ENCODE measurements at places on chromosomes 11 and 22.

DNA sequence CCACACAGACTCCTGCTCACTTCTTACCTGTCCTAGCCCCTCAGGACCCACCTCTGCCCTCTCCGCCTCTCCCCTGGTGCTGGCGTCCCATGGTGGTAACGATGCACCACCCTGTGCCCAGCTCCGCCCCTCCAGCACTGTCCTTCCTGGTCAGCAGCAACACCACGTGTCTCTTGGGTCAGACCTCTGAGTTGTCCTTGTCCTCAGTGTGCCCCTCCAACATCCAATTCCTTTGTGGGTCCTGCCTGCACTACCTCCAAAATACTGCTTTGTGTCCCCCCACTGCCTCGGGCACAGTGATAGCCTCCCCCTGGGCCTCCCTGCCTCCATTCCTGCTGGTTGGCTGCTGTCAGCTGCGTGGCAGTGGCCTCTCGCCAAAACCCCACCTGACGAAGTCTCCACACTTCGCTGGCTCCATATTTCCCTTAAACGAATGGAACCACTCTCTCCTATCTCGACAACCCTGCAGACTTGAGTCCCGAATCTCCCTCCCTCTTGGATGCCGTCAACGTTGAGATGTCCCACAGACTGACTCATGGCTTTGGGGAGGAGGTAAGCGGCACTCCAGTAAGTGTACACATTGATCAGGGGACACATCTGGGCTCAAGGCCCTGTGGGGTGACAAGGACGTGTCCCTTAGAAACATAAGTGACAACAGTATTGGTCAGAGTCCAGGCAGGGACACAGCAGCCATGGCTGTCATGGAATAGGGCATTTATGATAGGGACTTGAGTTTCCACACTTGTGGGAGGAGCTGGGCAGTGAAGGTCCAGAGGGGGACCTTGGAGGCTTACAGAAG, 42.8 kb downstream of the SHISAL1 start:
- DNase-seq = no peak

- no peak for DNase-seq
Observed at GRCh38 chr22:22685586-22685985, 41.2 kb downstream of the GGTLC2 start.

DNA sequence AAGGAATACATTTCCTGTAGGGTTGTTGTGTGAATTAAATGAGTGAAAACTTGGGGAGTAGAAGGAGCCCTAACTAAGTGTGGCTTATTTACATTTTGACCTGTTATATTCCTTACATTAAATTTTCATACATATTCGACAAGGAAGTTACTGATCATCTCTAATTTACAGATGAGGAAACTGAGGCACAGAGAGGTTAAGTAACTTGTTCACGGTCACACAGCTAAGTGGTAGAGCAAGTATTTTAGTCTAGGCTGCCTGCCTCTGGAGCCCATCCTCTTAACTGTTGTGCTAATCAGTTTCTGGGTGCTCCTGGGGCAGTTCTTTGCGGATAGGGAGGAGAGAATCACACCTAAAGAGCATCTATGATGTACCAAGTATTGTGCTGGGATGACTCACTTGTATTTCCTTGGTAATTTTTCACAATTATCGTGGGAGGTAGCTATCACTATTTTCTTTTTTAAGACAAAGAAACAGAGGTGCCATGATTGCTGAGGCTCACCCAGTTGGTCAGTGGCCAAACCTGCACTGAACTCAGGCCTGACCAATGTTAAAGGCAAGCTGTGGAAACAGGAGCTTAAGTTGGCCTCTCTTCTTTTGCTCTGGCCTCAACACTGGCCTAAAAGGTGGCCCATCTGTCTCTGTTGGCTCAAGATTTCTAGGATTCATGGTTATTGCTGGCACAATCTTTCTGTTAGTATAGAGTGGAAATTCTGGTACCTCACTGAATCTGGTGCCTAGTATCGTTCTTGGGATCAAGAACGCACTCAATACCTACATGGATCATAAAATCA, 2.9 kb upstream of the ELF5 start:
- no peak for DNase-seq

GRCh38 chr11:2928605-2929530, at the start of gene PHLDA2:
Gene PHLDA2 (minus strand): TSS chr11:2929420. CDS start chr11:2929364, 56 bp downstream.
- DNase-seq = peak; percentile 86

- DNase-seq = no peak
Observed at GRCh38 chr11:86570020-86570419, 102.4 kb downstream of the ME3 start.

DNA sequence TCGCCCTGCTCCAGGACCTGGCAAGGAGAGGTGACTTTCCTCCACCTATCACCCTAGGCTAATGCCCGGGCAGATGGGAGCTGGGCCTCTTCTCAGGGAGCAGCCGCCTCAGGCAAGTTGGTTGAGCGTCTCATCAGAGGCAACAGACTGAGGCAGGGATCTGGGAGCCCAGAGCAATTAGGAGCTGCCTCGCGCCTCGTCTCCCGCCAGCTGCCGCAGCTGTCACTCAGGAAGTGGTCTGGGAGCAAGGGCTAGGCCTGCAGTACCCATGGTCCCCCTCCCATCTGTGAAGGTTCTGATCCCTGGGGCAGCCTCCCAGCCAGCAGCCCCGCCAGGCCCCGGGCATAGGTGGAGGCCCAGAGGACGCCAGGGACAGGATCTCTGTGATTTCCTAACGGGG, 4.6 kb upstream of the CABP7 start:
- DNase-seq = no peak

DNA sequence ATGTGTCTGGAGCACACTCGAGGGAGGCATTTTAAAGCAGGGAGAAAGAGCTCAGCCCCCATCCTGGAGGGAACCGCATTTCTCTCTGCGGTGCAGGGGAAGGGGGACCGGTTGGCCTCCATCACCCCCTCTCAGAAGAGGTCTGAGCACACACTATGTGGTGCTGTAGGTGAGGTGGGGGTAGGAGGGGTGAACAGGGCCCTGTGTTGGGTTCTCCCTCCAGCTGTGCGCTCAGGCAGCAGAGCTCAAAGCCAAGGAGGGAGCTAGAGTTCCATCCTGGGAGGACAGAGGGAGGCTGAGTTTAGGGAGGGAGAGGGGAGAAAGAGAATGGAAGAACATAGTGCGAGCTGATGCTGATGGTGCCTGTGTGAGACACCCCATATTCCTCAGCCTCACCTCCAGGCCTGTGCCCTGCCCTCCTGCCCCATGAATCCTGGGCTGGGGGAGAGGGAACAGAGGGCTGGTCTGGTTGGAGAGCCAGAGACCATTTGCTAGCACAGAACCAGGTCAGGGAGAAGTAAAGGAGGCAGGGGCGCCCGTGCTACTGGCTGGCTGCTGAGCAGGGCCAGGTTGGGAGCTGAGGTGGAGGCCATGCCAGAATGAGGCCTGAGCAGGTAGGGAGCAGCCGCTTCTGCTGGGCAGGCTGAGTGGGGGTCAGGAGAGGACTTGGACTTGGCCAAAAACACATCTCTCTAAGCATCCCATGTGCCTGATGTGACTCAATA, 43.7 kb downstream of the ALX4 start:
- DNase-seq = no peak

DNA sequence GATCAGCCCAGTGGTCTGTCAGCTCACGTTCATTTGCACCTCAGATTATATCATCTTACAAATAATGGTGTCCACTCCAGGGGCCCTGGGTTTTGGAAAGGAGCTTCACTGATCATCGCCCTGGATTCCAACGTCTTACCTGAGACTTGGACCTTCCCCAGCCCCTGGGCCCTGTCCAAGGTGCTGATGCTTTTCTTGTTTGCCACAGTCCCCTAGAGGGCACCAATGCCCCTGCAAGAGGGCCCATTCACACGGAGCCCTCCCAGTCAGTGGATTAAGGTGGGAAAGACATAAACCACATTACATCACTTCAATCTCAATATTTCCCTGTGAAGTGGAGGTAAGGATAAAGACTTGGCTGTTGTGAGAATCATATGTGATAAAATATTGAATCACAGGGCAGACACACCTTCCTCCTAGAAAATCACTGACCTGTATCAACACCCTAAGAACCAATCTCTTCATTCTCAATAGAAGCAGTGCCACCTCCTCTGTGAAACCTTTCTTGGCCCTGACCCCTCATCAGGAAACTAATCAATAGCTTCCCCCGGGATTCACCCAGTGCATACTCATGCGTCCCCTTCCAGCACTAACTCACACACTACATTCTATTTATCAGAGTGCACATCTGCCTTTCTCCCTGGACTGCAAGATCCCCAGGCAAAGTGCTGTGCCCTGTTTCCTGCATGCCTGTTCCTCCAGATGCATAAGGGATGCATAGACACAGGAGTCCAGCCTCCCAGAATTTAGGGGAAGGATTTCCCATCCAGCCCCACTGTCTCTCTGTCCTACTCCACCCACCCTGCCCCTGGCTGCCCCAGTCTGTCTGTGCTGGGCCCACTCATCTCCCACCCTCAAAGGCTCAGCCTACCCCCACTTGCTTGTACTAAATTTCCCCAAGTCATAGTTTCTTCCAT, 167.0 kb downstream of the BUD13 start:
- peak; percentile 79 for DNase-seq

- no peak for DNase-seq
Observed at GRCh38 chr22:46631113-46631512, 10.9 kb downstream of the GRAMD4 start.

- peak; percentile 54 for DNase-seq
Observed at GRCh38 chr22:49992921-49993648, 19.5 kb downstream of the IL17REL start.

DNA sequence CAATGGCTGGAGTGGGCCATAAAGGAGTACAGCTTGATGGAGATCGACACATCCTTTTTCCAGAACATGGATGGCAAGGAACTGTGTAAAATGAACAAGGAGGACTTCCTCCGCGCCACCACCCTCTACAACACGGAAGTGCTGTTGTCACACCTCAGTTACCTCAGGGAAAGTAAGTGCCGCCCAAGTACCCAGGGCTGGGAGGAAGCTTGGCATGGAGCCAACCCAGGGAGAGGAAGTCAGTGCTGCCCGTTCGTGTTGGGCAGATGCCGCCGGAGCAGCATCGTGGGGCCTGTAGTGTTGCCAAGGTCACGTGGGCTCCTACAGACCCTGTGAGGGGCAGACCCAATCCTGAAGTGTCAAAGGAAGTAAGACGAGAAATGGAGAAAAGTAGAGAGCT, 78.9 kb downstream of the FLI1 start:
- peak; percentile 76 for DNase-seq
